Fibroblast of skin of right biceps (primary cell): ENCODE measurements at places on chromosomes 2 and 18.

GRCh38 chr2:186591506-186591890 lies 1.6 kb downstream of the ITGAV start:
- DNase-seq, result no peak

- DNase-seq, result no peak
Measured at GRCh38 chr2:212361174-212361756, 177.3 kb downstream of the ERBB4 start.

GRCh38 chr18:59343926-59344325 lies 15.1 kb downstream of the LMAN1 start:
- DNase-seq, result no peak

DNA sequence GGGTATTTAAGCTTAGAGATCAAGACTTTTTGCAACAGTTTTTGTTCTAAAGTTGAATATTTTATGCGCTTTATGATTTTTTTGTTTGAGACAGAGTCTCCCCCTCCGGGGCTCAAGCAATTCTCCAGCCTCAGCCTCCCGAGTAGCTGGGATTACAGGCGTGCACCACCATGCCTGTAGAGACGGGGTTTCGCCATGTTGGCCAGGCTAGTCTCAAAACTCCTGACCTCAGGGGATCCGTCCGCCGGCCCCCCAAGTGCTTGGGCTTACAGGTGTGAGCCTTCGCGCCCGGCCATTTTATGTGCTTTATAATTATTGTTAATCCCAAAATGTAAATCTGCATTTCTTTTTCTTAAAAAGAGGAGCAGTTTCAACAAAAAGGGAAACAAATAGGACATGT lies 29.0 kb downstream of the TBR1 start:
- DNase-seq, result no peak

DNA sequence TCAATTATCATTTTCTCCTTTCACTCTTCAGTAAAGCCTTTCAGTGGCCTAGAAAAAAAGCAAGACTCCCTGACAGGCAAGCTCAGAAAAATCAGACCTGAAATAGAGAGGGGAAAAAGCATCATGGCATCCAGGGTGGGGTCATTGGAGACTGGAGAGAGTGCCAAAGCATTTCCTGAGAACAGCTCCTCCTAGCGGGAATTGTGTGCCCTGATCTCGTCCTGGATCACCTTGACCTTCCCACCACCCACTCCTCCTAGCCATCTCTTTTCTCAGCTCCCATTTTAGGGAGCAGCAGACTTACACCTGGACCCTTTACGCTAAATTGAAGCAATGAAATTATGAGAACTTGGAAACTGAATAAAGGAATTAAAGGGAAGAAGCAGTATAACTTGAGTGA lies 176.6 kb downstream of the VWC2L start:
- DNase-seq, result no peak

- DNase-seq, result no peak
Measured at GRCh38 chr2:81675641-81676040, 1371.1 kb upstream of the LRRTM1 start.

DNA sequence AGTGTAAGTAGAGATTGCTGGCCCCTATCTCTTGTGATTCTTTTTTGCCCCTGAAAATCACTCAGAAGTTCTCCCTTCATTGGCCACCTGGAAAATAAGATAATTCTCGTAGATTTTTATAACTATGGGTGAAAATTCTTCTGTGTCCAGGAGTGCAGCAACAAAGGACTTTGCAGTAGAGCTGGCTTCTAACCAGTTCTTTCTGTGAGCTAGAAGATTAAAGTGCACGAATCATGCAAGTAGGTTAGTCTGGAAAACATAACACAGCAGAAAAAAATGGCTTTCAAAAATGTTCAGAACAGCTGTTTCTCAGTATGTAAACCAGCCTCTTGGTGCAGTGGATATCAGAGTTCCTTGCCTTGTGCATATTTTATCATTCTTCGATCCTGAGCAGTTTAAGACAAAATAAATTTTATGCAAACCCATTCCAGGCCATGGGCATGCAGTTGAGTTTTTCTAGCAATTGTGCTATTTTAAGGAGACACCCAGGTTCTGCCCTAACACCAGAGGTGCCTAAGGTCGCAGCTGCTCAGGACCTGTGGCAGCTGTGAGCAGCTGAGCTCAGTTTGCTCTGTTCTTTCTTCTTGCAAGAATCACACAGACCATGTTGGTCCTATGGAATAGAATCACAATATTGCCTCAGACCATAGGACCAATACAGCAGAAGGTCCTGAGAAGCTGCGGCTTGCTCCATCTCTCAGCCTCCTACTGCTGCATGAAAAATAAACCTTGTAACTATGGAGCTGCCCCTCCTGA lies 80.9 kb upstream of the BCL2L11 start:
- DNase-seq, result no peak

- peak; percentile 64 for DNase-seq
Measured at GRCh38 chr2:1052771-1053191, 102.1 kb downstream of the SNTG2 start.
